GM12892 (cell line): ENCODE measurements at places on chromosomes 3 and 15.

DNA sequence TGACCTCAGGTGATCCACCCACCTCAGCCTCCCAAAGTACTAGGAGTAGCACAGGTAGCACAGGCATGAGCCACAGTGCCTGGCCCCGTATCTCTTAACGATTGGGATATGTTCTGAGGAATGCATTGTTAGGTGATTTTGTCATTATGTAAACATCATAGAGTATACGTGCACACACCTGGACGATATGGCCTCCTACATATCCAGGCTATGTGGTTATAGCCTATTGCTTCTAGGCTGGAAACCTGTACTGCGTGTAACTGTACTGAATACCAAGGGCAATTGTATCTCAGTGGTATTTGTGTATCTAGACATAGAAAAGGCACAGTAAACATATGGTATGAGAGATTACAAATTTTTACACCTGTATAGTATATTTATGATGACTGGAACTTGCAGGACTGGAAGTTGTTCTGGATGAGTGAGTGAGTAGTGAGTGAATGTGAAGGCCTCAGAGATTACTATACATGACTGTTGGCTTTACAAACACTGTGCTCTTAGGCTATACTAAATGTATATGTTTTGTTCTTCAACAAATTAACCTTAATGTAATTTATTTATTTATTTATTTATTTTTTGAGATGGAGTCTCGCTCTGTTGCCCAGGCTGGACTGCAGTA is 120.7 kb downstream of the MBNL1 start:
- DNase-seq, result no peak

DNA sequence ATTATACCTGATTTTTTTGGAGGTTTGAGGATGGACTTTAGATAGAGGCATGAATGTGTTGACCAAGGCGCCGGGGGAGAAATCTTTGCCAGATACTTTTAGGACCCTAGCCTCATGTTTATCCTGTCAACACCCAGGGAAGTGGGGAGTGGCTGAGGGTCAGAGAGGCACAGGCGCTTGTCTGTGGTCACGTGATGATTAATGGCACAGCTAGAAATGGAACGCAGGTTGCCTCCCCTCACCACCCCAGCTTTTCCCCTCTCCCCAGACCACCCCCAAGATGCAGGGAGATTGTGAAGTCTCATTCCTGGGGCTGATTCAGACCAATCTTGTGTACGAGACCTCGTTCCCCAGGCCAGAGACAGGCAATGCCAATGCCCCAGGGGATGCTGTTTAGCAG is 218.4 kb upstream of the LINGO1 start:
- no peak for DNase-seq

DNA sequence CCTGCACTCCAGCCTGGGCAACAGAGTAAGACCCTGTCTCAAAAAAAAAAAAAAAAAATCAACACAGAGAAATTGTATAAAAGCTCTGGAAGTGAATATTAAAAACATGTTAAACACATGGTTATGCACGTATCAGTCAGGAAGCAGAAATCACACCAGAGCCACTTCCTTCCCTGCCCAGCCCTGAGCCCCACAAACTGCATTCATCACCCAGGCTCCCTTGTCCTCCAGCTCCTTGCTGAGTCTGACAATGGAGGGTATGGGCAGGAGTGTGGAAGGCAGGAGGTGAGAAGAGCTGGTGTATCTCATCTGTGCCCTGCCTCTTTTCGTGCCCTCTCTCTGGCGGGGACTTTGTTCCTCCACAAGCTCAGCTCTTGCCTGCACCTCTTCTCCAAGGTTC is 12.1 kb upstream of the LOXL1 start:
- no peak for DNase-seq

DNA sequence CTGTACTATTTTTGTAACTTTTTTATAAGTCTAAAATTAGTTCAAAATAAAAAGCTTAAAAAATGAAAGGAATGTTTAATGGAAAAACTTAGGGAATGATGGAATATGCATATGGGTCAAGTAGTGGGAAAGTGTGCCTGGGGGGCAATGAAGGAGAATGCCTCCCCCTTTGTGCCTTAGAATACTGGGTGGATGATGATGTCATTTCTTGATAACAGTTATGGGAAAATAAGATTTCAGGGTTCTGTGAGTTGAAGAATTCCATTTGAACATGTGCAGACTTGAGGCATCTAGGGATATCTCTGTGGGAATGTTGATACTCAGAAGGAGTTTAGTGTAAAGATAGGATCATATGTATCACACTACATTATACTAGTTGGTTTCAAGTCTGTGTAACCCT is 13.8 kb downstream of the WDR93 start:
- no peak for DNase-seq

DNA sequence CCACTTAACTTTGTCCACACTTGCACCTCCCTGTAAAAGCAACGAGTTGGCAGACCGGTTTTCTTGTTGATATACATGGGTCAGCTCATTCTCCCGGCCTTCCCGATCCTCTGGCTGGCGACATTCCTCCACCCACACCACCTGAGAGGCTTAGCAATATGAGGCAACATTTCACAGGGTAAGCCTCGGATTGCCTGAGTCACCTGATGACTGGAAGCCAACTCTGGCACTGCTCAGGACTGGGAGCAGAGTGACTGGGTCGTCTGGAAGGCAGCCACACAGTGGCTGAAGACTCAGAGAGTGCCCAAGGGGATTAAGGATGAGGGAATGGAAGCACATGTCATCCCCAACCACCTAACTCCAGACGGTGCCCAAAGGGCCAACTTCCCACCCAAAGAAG is 9.8 kb downstream of the HOMER2 start:
- no peak for DNase-seq
